ENCODE measurements at places on chromosomes 11 and 22. TPM values are rescaled to one million over a fixed set of nuclear protein-coding genes. Genes with fewer than 3 reads are reported as not detected.

MS4A15 gene
- total RNA-seq, result 0.17 TPM

OR51B5 gene
- not detected for total RNA-seq

SAA1 gene
- total RNA-seq, result not detected

DNA sequence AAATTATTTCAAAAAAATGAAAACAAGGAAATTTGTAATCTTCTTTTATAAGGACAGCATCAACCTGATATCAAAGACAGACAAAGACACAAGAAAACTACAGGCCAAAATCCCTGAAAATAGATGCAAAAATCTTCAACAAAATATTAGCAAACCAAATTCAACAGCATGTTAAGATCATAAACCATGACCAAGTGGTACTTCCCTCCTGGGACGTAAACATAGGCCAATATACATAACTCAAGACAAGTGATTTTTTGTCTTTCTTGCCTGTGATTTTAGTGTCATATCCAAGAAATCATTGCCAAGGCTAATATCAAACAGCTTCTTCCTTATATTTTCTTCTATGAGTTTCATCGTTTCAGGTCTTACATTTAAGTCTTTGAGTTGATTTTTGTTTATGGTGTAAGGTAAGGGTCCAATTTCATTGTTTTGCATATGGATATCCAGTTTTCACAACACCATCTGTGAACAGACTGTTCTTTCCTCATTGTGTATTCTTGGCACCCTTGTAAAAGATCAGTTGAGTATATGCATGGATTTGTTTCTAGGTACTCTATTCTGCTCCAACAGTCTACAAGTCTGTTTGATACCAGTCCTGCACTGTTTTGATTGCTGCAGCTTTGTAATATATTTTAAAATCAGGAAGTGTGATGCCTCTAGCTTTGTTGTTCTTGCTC, 50.0 kb downstream of the SBF2 start:
- peaks cover 4% of the 10 kb centered on the region for H3K36me3 ChIP-seq
- no peaks in the 10 kb centered on the region for H3K27me3 ChIP-seq
- no peak overlapping the region for H3K4me3 ChIP-seq

GRCh38 chr11:115657586-115657985, 153.4 kb upstream of the CADM1 start:
- no peaks in the 10 kb centered on the region for H3K36me3 ChIP-seq
- H3K4me3 ChIP-seq, result no peak overlapping the region
- no peak for DNase-seq
- H3K27me3 ChIP-seq, result peaks cover 42% of the 10 kb centered on the region

DNA sequence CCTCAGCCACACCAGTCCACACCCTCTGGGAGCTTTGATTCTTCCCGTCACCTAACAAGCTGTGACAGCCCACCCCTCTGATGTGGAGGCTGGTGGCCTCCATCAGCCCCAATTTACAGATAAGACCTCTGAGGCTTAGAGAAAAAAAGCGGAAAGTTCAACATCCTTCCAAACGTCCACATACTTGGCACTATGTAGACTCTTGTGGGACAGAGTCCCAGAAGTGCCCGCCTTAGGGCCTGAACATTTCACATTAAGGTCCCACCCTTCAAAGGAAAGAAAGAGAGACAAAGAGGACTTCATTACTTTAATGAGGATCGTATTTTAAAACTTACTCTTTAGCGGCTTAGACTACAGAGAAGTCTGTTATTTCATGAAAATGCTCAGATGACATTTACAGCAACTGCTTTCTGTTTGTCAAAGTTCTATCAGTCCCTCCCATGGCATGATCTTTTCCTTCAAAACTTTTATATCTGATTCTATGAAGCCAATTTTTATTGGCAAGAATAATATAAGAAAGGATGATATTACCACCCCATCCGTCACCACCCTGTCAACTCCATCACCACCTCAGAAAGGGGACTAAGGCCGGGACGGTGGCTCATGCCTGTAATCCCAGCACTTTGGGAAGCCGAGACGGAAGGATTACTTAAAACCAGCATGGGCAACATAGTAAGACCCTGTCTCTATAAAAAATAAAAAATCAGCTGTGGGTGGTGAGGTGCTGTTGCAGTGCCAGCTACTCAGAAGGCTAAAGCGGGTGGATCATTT, 15.7 kb upstream of the SCGB1A1 start:
- no peak for DNase-seq
- H3K4me1 ChIP-seq, result no peaks in the 10 kb centered on the region
- H3K4me3 ChIP-seq, result no peak overlapping the region

DNA sequence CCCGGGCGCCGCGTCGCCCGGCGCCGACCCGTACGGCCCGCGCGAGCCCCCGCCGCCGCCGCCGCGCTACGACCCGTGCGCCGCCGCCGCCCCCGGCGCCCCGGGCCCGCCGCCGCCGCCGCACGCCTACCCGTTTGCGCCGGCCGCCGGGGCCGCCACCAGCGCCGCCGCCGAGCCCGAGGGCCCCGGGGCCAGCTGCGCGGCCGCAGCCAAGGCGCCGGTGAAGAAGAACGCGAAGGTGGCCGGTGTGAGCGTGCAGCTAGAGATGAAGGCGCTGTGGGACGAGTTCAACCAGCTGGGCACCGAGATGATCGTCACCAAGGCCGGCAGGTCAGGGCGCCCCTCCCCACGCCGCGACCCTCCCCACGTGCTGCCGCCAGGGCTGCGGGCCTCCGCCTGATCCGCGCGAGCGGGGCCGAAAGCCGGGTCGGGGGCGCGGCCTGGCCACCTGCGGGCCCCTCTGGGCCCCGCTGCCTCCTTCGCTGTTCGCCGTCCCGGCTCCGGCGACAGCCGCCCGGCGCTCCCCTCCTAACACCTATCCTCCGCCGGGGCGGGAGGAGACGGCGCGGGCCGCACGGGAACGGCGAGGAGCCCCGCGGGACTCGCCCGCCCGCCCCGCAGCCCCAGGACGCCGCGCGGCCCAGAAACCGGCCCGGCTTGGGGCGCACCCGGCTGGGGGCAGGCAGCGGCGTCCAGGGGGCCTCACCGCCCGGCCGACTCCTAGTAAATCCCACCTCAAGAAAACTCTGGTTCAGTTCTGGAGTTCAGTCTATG, 560 bp downstream of the TBX1 start:
- H3K4me3 ChIP-seq, result no peak overlapping the region
- H3K36me3 ChIP-seq, result no peaks in the 10 kb centered on the region
- H3K27ac ChIP-seq, result no peak overlapping the region

Data from H1 (cell line).